ENCODE measurements at places on chromosomes 2 and 18.

DNA sequence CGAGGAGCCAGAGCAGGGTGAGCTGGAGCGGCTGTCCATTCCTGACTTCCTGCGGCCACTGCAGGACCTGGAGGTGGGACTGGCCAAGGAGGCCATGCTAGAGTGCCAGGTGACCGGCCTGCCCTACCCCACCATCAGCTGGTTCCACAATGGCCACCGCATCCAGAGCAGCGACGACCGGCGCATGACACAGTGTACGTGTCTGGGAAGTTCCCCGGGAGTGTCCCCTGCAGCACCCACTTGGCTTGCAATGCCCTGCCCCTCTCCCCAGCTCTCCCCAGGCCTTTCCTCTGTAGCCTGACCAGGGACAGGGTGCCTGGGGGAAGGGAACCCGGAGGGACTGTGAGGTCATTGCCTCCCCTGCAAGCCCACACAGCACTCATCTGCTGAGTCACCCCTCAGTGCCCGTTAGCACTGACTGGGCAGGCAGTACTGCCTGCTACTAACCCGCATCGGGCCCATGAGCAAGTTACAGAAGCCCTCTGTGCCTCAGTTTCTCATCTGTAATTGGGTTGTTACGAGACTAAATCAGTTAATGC is 29.4 kb upstream of the GMPPA start:
- DNase-seq, result peak; percentile 41

GRCh38 chr2:205930209-205930608 is 155.8 kb downstream of the INO80D start:
- peak; percentile 59 for DNase-seq

DNA sequence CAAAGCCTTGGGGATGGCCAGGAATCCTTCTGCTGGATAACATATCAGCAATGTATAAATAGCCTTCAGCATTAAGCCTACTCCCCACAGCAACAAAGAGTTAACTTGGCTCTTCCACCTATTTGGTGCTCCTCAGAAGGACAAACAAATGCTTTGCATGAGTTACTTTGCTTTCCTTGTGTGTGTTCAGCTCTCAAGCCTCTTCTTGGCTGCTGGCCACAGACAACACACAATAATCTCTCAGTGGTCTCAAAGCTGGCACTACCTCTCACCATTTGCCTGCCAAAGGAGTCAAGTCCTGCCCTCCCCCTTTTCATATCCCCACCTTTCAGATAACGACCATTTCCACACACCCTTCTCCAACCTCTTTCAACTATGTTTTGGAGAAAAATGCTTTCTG is 17.5 kb downstream of the FTCDNL1 start:
- no peak for DNase-seq

DNA sequence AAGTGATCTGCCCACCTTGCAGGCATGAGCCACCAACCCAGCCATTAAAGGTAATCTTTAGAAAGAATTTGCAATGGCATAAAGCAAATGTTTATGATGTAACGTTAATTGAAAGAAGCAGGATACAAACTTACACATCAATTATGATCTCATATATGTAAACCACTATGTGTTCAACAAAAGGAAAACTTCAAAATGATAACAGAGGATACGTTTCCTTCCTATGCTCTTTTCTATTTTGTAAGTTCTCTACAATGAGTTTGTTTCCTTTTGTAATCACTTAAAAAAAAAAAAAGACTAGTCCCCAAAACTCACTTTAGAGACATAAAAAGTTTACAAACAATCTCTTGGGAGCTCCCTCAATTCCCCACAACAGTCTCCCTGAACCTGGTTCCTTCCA is 1.4 kb downstream of the C2orf81 start:
- DNase-seq, result no peak

DNA sequence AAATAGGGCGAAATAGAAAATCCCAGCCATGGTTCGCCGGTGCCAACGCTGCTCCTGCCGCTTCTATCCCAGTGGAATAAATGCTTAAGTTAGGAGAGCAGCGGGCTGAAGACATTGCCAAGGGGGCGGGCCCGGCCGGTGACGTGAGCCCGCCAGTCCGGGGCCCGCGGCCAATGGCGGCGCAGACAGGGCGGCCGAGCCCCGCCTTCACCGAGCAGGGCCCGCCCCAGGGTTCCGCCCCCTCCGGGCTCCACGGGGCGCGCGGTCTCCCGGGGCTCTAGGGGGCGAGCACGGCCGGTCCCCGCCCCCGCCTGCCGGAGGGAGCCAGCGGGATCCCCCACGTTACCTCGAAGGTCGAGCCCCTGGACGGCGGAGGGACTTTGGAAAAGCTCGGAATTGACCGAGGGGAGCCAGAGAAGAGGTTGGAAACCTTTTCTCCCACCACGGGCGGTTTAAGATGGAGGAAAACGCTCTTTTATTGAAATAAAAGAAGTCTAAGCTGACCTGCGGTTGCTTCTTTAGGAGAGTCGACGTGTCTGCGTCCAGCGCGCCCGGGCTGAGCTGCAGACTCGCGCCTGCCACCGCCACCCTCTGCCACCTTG is at the start of gene EPHA4:
EPHA4 (minus strand) TSS at position 86 of the 602 bp plus-strand sequence; CDS start at position 30, 56 bp downstream.
- peak; percentile 89 for DNase-seq

DNA sequence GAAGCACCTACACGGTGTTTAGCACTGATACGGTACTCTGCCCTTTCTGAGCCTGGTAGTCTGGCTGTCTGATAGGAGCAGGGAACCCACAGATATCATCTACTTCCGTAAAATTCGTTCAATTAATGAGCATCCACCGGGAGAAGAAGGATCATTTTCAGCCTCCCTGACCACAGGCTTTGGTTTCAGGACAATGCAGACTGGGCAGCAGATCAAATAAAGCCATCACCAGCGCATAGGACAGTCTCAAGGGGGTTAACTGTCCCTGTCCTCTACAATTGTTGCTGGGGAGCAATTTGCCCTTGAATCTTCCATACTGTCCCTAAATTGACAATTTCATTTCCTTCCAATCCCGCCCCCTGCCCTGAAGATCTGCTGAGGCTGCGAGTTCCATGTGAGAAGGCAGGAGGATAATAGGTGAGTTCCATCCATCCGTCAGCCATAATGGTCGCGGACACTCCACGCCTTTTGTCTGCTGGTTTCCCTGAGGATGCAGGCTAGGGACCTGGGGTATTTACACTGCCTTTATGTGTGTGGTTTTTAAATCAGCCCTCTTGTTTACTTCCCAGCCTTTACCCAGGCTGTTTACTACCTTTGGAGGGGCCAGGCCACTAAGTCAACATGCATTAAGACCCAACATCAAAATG is 110.0 kb downstream of the MYCN start:
- no peak for DNase-seq

DNA sequence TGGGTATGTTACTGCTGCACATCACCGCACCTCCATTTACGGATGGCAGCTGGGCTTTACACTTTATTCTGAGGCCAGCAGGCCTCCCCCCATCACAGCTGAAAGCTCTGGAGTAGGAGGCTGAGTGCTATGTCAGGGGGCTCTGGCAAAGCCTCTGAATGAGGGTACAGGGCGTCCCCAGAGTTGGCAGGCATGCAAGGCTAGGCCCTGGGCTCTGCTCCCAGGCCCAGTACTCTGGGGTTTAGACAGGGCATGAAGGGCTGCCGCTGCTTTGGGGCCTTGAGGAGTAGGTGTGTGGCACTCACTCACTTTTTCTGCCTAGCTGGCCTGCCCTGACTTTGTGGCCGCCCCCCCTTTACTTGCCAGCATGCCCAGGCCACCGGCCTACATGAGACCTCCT is 90.8 kb downstream of the WDSUB1 start:
- DNase-seq, result no peak

DNA sequence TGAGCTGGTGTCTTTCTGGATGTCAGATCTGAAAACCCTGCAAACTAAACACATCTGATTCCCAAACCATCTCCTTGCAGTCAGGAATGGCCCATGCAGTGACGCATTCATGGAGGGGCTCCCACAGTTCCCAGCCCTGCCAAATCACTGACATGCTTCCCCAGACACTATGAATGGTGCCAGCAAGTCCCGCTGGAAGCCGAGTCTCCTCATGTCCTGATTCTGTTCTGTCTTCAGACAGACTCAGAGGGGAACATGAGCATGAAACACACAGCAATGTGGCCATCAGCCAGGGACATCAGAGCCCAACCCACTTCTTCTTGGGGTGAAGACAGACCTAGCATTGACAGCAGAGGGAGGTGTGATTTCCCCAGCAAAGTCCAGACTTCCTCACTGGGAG is 83.7 kb downstream of the TTC32 start:
- no peak for DNase-seq

DNA sequence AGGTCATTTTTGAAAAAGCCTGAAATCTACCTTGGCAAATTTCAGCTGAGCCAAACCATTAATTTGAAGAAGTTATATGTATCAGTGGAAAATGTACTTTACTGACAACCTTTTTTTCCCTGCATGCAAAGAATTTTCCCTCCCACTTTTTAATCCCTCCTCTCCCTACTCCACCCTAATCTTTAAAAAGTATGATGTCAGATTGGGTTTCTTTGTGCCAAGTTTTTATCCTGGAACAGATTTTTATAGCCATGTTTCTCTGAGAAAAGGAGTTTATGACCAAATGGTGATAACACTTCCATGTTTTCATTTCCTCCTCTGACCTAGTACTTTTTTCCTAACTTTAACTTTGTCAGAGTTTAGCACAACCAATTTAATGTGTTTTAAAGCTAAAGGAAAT is 250.3 kb upstream of the FOSL2 start:
- peak; percentile 53 for DNase-seq

DNA sequence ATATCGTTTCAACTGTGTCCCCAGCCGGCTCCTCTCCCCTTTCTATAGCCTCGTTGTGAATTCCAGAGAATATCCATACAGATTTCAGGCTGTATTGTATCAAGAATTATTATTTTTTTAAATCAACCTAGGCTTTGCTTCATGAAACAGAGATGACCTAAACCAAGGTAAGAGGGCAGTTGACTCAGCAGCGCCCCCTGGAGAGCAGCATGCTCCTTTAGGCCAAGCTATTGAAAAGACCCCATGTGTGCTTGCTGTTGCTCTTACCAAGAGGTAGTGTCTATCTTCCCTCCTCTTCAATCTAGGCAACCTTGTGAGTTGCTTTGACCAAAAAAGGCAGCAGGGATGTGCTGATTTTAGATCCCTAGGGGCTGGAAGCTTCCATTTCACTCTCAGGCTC is 426.7 kb upstream of the SMIM21 start:
- no peak for DNase-seq

DNA sequence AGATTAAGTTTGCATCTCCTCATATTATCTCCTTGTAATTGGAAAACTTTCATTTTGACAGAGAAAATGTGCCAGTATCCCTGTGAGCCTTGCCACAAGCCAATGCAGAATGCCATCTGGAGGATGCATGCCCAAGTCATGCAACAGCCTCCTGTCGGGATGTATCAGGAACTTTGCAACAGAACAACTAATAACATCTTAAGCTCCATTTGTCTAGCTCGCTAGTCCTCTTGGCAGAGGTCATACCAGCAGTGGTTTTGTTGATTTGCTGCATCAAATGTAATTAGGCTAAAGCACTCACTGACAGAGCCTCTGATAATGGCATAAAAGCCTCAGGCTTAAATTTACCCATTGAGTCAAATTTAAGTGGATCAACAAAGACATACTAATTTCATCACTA is 125.8 kb downstream of the UBE2E3 start:
- no peak for DNase-seq

- no peak for DNase-seq
Measured at GRCh38 chr18:70663141-70663540, 374.3 kb downstream of the SOCS6 start.

GRCh38 chr2:197514754-197515153 is 1.1 kb upstream of the MOB4 start:
- no peak for DNase-seq

DNA sequence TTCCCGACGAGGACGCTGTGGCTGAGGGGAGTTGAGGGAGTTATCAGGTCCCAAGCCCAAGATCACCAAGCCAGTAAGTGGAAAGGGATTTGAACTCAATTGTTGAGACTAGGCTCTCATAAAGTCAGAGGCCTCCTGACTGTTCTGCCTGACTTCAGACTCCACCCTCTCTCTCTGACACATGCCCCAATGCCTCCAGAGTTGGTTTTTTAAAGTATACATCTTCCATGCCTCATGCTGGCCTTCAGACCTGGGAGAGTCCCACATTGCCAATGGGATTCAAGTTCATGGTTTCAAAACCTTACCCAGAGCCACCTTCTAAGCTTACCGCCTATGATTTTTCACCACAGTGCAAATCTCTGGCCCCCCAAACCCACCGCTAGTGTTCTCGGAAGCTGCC is 100.8 kb downstream of the RTN4 start:
- no peak for DNase-seq

DNA sequence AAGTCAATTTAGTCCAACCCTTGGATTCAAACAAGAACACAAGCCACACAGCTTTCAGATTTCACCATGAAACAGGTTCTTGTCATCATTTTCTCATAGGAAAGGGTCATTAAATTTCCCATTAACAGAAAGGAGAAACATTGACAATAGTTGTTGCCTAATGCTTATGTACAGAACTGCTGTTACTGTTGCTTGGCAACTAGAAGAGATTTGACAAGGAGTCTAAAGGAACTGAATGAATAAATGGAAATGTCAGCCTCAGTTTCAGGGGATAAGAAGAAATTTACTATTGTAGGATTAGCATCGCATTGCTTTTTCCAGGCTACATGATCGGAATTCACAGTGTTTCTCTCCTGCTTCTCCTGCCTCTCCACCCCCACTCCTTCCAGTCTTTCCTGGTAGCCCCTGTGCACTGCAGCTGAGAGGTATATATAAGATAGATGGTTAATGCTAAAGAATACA is 90.3 kb downstream of the SPATS2L start:
- DNase-seq, result no peak

GRCh38 chr2:58097025-58097424 is 50.4 kb downstream of the VRK2 start:
- DNase-seq, result no peak

DNA sequence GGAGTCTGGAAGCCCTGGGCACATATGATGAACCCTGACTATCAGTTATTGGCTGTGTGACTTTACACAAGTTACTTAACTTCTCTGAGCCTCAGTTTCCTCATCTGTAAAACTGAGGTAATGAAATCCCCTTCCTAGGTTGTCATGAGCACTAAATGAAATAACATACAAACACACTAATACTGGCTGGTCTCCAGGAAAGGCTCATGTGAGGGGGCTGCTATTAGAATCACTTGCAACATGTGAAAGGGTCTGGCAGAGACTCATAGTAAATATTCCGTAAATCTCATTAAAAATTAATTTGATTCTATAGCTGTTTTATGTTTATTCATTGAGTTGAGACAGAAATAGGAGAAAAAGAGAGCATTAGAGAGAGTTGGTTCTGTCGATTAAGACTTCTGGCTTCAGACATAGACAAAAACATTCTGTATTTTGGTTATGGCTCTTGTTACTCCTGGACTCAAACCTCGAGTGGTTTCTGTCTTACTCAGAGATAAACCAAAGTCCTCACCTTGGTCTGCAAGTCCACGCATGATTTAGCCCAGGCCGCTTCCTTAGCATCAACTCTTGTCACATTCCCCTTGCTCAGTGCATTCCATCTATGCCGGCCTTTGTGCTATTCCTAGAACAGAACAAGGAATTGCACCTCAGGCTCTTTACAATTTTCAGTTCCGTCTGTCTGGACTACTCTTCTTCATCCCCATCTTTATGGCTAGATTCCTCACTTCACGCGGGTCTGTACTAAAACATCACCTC is 139.1 kb downstream of the NXPH2 start:
- no peak for DNase-seq

GRCh38 chr2:197205585-197206215 is 104.9 kb downstream of the ANKRD44 start:
- no peak for DNase-seq

All from fibroblast of upper back skin (primary cell).